Mesenchymal stem cell (in vitro differentiated cells and primary cell): ENCODE measurements at places on chromosomes 11 and 22.

- no peak for DNase-seq
- no peak overlapping the region for H3K4me3 ChIP-seq
- peaks cover 16% of the 10 kb centered on the region for H3K27me3 ChIP-seq
These were observed 10.3 kb upstream of the PHF21B start for GRCh38 chr22:45019861-45020655.

DNA sequence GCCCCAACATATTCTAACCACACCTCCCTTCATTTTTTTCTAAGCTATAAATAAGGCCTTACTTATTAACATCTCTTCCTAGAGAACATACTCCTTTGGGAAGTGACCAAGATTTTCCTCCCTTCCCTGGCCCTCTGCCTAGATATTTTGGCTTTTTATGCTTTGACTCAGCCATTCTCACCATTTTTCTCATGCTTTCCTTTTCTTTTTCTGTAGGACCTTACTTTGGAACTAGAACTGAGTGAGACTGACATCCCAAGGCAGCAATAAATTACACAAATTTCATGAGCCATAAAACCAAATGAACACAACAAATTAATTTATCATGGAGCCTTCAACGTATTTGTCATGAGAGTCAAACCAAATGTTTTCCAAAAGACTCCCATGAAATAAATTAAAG is 142.7 kb upstream of the CTSC start:
- no peaks in the 10 kb centered on the region for H3K36me3 ChIP-seq
- DNase-seq = peak; percentile 56
- no peaks in the 10 kb centered on the region for H3K27me3 ChIP-seq
- peaks cover 2% of the 10 kb centered on the region for H3K4me1 ChIP-seq
- H3K27ac ChIP-seq = no peak overlapping the region

GRCh38 chr11:2653930-2654739 is 45.7 kb downstream of the KCNQ1OT1 start:
- no peak for DNase-seq
- H3K4me3 ChIP-seq = peak overlapping the region; percentile 53
- H3K27me3 ChIP-seq = peaks cover 2% of the 10 kb centered on the region
- peaks cover 2% of the 10 kb centered on the region for H3K4me1 ChIP-seq
- H3K36me3 ChIP-seq = no peaks in the 10 kb centered on the region

- no peaks in the 10 kb centered on the region for H3K36me3 ChIP-seq
- H3K4me1 ChIP-seq = no peaks in the 10 kb centered on the region
- H3K27ac ChIP-seq = peak overlapping the region; percentile 38
- no peak for DNase-seq
- no peak overlapping the region for H3K4me3 ChIP-seq
These were observed 1514.0 kb downstream of the FAM181B start for GRCh38 chr11:81219661-81220060.

DNA sequence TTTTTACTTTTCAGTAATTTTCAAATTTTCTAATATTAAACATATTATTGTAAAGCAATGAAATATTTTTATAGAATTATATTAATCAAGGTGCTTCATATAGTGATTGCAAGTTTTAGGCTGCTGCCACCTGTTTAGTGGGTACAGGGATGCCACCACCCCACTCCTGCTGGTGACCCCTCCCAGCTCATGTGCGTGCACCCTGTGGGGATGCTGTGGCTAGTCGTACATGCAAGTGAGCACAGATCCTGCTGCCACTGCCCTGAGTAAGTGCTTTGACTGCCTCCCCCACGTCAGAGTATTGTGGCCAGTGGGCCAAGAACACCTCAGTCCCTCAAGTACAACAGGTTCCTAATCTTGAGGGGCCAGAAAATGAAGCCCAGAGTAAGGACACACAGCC is 320.1 kb upstream of the DDI1 start:
- no peaks in the 10 kb centered on the region for H3K4me1 ChIP-seq
- no peak overlapping the region for H3K4me3 ChIP-seq
- DNase-seq = no peak
- no peaks in the 10 kb centered on the region for H3K27me3 ChIP-seq

- no peaks in the 10 kb centered on the region for H3K4me1 ChIP-seq
- H3K27ac ChIP-seq = no peak overlapping the region
- H3K27me3 ChIP-seq = peaks cover 4% of the 10 kb centered on the region
- H3K4me3 ChIP-seq = no peak overlapping the region
- no peak for DNase-seq
- H3K36me3 ChIP-seq = no peaks in the 10 kb centered on the region
These were observed 67.5 kb upstream of the MS4A8 start for GRCh38 chr11:60631944-60632343.

DNA sequence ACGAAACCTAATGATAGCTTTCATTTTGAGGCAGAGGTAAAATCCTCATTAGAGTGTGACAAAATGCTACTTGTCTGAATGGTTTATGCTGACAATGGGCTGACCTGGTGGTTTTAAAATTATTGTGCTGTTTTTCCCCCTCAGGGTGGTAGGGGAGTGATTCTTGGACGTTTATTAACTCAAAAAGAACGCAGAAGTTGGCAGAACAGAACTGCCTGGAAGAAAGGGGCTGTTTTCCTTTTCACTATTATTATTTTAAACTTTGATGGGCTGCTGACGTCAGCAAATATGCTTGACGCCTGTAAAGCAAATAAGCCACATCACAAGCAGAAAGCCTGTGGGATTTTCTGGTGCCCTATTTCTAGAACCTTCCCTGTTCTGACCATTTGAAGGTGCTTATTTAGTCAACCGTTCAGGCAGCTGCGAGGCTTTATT is 4.0 kb downstream of the RASSF10 start:
- H3K4me1 ChIP-seq = peaks cover 23% of the 10 kb centered on the region
- H3K36me3 ChIP-seq = peaks cover 3% of the 10 kb centered on the region
- H3K27me3 ChIP-seq = peaks cover 91% of the 10 kb centered on the region
- no peak overlapping the region for H3K4me3 ChIP-seq

DNA sequence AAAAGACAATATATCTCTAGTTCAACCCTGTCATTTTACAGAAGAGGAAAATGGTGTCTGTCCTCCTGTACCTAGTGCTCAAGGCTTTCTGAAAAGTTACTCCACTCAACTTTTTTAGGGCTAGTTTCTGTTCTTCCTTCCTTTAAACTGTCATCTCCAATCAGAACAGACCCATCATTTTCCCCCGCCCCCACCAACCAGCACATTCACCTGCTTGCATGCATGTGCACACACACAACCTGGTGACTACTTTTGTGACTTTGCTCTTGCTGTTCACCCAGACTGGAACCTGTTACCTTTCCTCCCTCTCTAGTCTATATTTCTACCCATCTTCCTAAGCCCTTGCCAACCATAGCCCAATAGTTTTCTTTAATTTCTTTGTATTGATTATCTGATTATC is 5.6 kb downstream of the FBXO7 start:
- DNase-seq = no peak
- H3K36me3 ChIP-seq = peaks cover 35% of the 10 kb centered on the region
- no peak overlapping the region for H3K4me3 ChIP-seq
- no peaks in the 10 kb centered on the region for H3K27me3 ChIP-seq
- H3K4me1 ChIP-seq = no peaks in the 10 kb centered on the region

DNA sequence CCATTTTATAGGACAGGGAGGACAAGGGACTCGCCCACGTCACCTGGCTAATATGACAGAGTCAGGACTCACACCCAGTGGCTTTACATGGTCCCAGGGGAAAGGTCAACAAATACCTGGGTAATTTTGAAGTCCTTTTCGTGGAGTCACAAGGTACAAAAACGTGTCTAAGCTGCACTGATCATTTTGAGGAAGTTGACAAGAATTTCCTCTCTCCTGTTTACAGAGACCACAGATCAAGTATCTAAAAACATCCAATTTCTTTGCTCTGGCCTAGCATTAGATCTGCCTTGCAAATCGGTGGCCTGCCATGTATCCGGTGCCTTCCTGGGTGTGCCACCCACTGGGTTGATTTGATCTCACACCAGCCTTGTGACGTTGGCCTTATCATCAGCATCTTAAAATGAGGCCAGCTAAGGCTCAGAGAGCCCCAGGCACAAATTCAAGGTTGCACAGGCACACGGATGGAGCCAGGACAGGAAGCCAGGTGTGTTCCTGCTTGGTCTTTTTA is 17.6 kb downstream of the GDPD5 start:
- no peak overlapping the region for H3K4me3 ChIP-seq
- no peaks in the 10 kb centered on the region for H3K36me3 ChIP-seq
- H3K27ac ChIP-seq = no peak overlapping the region
- H3K27me3 ChIP-seq = no peaks in the 10 kb centered on the region
- no peak for DNase-seq

DNA sequence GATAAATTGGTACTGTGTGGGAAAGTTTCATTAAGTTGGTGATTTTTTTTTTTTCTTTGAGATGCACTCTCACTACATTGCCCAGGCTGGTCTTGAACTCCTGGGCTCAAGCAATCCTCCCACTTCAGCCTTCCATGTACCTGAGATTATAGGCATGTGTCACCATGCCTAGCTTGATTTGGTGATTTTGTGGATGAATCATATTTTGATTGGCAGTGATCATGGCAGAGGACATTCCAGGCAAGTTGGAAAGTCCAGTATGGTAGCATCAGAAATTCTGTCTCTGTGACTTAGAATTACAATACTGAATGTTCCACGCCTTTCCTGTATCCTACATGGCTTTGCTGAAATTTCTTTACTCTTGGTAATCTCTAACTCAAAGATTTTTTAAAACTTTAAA is 49.4 kb downstream of the HORMAD2 start:
- H3K36me3 ChIP-seq = no peaks in the 10 kb centered on the region
- H3K27me3 ChIP-seq = no peaks in the 10 kb centered on the region
- no peak for DNase-seq

DNA sequence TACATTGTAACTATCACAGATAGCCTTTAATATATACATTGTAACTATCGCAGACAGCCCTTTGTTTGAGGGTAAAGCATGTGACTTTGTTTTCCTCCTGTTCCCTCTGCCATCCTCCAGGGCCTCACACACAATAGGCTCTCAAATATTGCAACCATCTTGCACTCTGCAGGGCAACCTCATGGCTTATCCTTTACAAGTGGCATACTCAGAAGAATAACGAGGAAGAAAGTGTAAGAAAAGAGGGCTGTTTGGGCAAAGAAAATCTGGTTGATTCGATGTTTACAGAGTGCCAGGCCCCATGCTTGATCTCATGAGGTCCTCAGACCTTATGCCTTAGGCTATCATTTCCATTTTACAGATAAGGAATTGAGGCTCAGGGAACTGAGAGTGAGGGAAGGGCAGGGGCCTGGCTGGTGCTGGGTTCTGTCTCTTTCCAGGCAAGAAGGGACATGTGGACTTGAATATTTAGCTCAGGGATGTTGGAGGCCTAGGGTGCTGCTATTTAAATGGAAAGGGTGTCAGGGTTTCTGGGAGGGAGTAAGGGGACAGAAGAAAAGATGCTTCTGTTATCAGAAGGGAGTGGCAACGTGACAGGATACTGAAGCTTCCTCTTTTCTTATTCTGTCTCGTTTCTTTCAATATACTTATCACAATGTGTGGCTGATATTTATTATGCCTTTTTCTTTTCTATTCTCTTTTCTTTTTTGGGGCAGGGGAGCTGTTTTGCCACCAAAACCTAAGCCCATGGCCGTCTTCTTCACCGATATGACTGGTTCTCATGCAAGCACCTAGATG is 1.1 kb upstream of the SAMM50 start:
- H3K4me3 ChIP-seq = peak overlapping the region; percentile 90
- no peak overlapping the region for H3K27ac ChIP-seq
- DNase-seq = no peak
- H3K27me3 ChIP-seq = no peaks in the 10 kb centered on the region
- H3K36me3 ChIP-seq = peaks cover 6% of the 10 kb centered on the region

DNA sequence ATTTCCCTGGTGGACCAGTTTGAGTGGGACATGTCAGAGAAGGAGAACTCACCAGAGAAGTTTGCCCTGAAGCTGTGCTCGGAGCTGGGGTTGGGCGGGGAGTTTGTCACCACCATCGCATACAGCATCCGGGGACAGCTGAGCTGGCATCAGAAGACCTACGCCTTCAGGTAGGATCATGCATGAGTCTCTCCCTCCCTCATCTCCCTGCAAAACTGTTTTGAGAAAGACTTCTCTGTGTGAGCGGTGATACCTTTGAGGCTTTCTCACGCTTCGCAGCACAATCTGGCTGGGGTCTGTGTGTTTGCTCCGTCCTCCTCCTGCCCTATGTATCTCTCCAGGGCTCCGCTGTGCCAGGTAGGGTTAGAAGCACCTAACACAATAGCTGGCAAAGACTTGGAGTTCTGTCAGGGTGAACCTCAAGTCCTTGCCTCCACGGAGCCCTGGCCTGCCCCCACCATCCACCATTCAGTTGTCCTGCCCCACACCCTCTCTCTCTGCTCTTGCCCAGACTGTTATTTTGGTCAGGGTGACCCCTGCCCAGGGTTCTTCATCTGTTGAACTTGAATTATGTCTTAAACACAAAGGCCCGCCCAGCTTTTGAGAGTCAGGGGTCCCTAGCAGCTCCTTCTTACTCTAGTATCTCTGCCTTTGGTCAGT is 13.4 kb downstream of the DERL3 start:
- peak overlapping the region; percentile 57 for H3K27ac ChIP-seq
- H3K27me3 ChIP-seq = no peaks in the 10 kb centered on the region
- H3K4me3 ChIP-seq = no peak overlapping the region

DNA sequence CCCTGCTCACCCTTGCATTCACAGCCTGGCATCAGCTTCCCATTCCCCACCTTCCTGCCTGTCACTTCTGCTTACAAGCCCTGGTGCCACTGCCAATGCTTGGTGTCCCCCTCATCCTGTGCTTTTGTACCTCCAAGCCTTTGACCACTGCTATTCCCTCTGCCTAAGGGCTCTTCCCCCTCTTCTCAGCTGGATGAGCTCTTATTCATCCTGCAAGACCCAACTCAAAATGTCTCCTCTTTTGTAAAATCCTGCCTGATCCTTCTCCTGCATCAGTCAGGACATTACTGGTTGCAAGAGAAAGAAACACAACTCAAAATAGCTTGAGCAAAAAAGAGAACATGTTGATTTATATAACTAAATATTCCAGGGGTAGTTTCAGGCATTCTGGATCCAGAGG is 66.9 kb upstream of the TCF20 start:
- H3K4me3 ChIP-seq = no peak overlapping the region
- peaks cover 55% of the 10 kb centered on the region for H3K27me3 ChIP-seq
- peaks cover 7% of the 10 kb centered on the region for H3K4me1 ChIP-seq
- no peaks in the 10 kb centered on the region for H3K36me3 ChIP-seq
- DNase-seq = no peak
- no peak overlapping the region for H3K27ac ChIP-seq
